ENCODE measurements at places on chromosomes 2 and 18.

GRCh38 chr2:14220101-14220500, 412.4 kb upstream of the LRATD1 start:
- no peak for DNase-seq

DNA sequence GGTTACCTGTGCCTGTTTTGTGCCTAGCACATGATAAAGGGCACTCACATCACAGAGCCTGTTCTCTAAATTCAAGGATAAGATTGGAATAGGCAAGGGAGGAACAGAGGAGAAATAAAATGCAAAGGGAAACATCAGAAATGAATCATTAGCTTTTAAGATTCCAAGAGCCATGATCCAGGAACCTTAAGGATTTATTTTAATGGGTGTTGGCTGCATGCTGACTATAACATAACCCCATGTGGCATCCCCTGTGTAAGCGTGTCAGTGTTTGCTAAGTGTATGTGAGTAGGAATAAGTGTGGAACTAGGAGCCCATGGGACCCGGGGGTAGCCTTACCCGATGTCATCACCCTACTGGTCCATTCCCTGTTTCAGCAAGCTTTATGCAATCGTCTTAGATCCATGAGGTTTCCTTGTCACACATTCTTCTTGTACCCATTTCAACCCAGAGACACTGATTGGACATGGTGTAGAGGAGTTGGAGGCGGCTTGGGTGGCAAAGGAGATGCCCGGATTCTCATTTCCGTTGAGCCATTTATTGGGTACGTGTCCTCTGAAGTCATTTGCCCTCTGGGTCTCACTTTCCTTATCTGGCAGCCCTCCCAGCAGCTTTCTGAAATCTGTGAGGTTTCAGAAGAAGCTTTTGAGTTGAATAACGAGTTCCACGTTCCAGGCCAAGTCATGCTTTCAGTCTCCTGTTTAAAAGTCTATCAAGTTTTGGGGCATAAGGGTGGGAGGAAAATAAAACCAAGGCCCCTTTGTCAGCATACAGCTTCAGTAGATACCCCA, 117.0 kb downstream of the MGAT5 start:
- no peak for DNase-seq

GRCh38 chr2:150495993-150496627, 8.6 kb upstream of the RND3 start:
- no peak for DNase-seq

- peak; percentile 6 for DNase-seq
Measured at GRCh38 chr18:41378598-41378997, 576.4 kb upstream of the PIK3C3 start.

DNA sequence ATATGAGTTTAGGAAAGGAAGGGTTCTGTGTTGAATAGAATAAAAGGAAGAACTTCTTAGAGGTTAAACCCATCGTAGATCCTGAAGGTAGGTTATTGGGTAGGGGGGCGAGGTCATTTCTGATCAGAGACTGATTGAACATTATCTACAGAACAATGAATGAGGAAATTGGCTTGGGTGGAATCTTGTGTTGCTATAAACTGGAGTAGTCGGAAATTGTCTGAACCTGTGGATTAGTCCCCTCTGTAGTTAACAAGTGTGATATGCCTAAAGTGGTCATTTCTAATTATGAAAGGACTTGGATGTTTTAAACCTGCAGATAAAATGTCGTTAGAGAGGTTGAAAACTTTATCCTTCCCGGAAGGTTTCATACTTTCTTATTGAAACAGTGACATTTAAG, 42.1 kb downstream of the EML4 start:
- DNase-seq, result no peak

DNA sequence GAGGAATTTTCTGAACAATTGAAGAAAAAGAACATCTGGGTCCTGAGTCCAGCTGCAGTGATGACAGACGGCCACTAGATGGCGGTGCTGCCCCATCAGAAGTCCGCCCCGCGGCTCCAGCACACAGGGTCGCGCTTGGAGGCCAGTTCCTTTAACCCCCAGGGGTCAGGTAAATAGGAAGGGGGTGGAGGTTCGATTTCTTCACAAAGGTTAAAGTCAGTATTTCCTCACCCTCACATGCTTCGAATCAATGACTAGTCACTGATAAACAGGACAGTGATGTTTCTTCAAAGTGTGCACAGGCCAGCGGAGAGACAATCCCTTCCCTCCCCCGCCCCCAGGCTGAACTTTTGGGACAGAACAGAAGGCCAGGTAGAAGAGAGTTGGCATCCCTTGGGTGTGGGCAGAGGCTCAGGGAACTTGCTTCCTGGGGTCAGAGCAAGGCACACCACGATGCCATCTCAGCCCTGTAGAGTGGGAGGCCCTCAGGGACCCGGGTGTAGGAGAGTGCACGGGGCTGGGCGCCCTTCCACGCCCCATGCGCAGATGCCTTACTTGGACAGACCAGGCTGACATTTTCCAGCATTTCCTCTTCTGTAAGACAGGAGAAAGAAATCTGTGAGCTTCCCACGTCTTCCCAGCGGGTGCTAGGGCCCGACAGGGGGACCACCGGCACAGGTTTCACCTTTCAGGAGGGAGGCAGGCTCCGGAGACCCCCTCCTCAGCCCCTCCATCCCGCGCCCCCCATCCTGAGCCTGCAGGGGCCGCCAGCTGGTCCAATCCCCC, 722 bp downstream of the APOB start:
- peak; percentile 47 for DNase-seq

Measured in ACHN (cell line).